Stomach (tissue), 19 donors: ENCODE measurements at places on chromosomes 1 and 21. TPM values are rescaled to one million over a fixed set of nuclear protein-coding genes. Genes with fewer than 3 reads are reported as not detected.

DNA sequence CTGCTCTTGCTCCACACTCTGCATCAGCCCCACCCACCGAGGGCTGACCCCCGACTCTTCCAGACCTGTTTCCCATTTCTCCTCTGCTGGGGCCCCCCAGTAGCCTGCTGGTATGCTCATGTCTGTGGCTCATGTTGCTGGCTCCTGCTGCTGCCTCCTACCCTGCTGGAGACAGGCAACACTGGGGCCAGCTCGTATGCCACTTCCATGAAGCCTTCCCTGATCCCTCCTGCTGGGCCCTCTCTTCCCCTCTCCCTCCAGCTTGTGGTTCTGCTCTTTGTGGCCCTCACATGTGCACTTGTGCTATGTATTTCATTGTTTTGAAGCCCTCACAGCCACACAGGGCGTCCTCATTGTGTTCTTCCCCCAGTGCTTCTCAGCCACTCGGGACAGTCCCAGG lies 40.5 kb downstream of the CNN3 start:
- H3K27me3 ChIP-seq = no peaks in the 10 kb centered on the region
- no peak overlapping the region for H3K27ac ChIP-seq
- H3K36me3 ChIP-seq = peaks cover 4% of the 10 kb centered on the region

GRCh38 chr1:212234431-212235395 lies 50.5 kb upstream of the PPP2R5A start:
- H3K27ac ChIP-seq = peak overlapping the region; percentile 72
- no peaks in the 10 kb centered on the region for H3K36me3 ChIP-seq
- no peak overlapping the region for H3K4me3 ChIP-seq
- DNase-seq = no peak
- H3K4me1 ChIP-seq = peaks cover 65% of the 10 kb centered on the region

- H3K4me3 ChIP-seq = peak overlapping the region; percentile 96
- DNase-seq = no peak
- no peaks in the 10 kb centered on the region for H3K27me3 ChIP-seq
- H3K27ac ChIP-seq = peak overlapping the region; percentile 94
- no peaks in the 10 kb centered on the region for H3K36me3 ChIP-seq
Measured at GRCh38 chr1:145956781-145957442, 905 bp downstream of the LIX1L start.

- no peaks in the 10 kb centered on the region for H3K36me3 ChIP-seq
- H3K4me3 ChIP-seq = no peak overlapping the region
- peak; percentile 89 for DNase-seq
- peak overlapping the region; percentile 79 for H3K27ac ChIP-seq
Measured at GRCh38 chr1:161185282-161185682, 8.0 kb upstream of the B4GALT3 start.

- H3K4me1 ChIP-seq = no peaks in the 10 kb centered on the region
- no peak overlapping the region for H3K27ac ChIP-seq
- H3K4me3 ChIP-seq = no peak overlapping the region
- no peaks in the 10 kb centered on the region for H3K27me3 ChIP-seq
- DNase-seq = no peak
Measured at GRCh38 chr1:170498876-170499275, 33.1 kb upstream of the GORAB start.

SPRR5 gene
- total RNA-seq = not detected

NFASC gene
- 22.3 TPM for total RNA-seq

PTGFR gene
- total RNA-seq = 3.3 TPM
